ENCODE measurements at places on chromosomes 5 and 9.

DNA sequence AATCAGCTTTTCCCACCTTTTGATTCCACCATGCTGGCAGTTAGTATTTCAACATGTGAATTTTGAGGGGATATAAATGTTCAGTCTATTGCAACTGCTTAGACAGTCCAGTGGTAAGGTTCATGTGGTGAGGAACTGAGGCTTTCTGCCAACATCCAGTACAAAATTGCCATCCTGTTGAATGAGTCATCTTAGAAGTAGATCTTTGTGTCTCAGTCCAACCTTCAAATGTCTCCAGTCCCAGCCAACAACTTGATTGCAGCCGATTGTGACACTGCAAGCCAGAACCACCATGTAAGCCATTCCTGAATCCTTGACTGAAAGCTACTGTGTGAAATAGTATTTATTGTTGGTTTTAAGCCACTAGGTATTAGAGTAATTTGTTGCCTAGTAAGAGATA, 331.5 kb upstream of the GRIN3A start:
- no peak for DNase-seq

- no peak for DNase-seq
These were observed 39.5 kb downstream of the ADAMTS12 start for GRCh38 chr5:33852319-33852718.

- no peak for DNase-seq
These were observed 81.0 kb downstream of the NNT start for GRCh38 chr5:43683884-43684471.

DNA sequence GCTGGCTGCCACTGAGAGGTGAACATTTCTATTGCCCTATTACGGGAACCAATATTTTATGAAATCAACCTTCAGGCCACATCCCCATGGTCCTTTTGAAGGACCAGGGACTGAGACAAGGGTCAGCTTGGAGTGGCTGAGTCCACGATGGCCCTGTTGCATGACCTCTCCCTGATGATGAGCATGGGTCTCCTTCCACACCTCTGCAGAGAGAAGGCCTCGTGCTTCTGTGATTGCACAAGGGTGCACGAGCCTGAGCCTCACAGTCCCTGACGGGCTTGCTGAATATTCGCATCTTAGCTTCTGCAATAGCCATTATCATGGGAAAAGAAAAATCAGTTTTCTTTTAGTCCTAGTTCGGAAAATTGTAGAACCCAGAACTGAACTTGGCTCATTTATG, 255.0 kb upstream of the IRX2 start:
- DNase-seq: no peak

DNA sequence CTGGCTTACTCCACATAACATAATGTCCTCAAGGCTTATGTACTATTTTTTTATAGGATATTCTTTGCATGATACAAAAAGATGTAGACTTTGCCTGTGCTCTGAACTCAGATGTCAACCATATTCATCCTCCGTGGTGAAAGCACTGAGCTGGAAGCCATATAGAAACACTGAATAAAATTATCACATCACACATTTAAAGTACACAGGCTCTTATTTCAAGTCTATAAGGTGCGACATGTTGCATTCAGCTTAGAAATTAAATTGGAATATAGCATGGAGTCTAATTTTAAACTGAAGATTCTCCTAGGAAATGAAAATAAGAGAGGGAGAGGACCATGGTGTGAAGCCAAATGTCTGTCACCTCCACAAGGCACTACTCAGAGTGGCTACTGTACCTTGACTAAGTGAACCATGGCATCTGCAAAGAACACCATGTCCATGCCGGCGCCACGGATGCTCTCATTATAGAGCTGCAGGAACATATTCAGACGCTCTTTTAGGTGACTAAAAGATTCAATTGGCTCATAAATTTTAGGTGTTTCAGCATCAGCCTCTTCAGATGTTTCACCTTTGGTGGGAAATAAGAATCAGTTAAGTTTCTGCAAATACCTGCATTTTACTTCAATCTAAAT, 158.6 kb downstream of the DNAH5 start:
- DNase-seq: no peak

GRCh38 chr9:83934569-83935275, 13.5 kb upstream of the KIF27 start:
- no peak for DNase-seq

DNA sequence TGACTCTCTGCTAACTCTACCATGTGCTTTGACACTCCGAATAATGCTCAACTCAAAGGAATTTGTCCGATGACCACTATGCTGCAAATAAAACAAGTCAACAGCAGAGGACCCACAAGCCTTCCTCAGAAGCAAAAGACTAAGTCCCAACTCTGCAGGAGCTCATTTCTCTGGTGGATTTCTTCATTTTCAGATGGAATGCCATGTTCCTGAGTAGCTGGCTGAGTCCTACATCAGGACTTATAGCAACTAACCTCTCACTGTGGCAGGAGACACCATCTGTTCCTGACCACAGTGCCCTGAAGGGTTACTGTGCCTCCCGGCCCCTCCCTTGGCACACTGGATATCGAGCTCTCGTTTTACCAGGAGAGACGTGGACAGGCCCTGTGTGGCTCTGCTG, 20.8 kb downstream of the LHFPL2 start:
- DNase-seq: no peak

- DNase-seq: no peak
These were observed 439 bp downstream of the SSBP2 start for GRCh38 chr5:81750308-81751008.

DNA sequence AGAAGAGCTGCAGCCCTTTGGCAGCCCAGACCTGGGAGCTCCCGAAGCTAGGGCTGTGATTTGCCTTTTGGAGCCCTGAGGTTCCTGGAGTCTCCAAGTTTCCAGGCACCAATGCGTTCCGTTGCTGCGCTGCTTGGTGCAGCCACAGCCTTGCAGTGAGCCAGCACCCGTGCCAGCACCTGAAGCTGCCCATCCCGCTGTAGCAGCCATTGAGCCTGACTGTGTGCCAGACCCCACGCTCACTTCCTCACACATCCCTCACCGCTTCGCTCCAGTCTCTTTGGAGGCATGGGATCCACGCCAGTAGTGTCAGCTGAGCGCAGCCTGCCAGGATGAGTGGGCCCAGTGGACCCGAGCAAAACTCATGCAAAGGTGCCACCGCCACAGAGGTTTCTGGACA, 22.5 kb upstream of the C9orf72 start:
- no peak for DNase-seq

DNA sequence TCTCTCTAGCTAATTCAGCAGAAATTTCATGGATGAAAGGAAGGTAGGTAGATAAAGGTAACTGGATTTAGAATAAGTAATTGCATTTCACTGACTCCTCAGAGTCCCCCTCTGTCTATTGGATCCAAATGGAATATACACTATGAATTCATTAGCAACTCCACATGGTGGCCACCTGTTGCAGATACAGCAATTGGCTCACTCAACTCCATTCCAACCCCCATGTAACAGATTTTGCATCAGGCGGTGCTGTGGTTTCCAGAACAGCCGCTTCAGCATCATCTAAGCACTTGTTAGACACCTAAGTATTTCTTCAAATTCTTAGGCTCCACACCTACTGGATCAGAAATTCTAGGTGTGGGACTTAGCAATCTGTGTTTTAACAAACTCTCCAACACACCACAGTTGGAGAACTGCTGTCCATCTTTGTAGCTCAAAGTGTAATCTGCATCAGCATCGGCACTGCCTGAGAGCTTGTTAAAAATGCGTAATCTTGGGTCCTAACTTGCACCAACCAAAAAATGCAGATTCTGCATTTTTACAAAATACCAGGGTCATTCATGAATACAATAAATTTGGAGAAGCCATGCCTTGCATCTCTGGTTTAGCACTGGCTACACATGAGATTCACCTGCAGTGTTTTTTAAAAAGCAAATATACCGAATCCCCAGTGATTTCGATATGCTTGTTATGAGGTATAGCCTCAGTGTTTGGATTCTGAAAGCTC, 413.8 kb upstream of the CD180 start:
- DNase-seq: no peak

- no peak for DNase-seq
These were observed 89.5 kb downstream of the ADAMTS2 start for GRCh38 chr5:179255527-179256327.

GRCh38 chr5:129384736-129385135, 75.4 kb upstream of the ADAMTS19 start:
- no peak for DNase-seq

- no peak for DNase-seq
These were observed 9.2 kb upstream of the AGPAT2 start for GRCh38 chr9:136696502-136696901.

- DNase-seq: no peak
These were observed 955 bp upstream of the GALNT12 start for GRCh38 chr9:98806394-98807035.

DNA sequence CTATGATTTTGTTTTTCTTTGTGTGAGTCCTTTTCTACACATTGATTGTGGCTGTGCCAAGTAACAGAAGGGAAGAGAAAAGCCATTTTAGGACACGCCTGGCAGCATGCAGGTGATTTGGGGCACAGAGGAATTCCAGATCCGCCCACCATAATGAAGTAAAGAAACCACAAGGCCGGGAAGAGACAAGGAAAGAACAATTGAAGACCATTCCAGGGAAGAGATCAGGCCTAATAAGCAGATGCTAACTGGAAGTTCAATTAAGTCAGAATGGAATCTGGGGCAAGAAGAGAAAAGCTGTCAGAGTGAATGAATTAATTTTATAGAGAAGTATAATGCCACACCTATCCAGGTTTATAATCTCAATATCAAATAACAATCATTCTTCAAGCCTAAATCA, 110.2 kb upstream of the ISL1 start:
- no peak for DNase-seq

DNA sequence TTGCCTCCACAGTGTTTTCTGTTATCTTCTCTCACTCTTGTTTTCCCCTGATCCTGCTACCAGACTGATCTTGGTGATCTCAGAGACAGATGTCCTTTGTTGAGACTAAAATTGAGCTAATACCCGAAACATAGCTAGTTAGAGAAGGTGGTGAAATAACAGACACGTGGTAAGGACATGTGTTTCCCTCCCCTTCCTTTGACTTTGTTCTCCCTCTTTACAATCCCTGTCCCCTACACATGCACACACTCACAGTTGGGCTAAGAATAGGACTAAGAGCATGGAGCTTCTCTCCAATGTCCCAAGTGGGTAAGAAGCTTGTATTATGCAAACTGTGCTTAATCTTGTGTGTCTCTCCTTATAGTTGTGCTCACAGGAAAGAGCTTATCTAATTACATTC, 1603.0 kb upstream of the C9orf72 start:
- DNase-seq: no peak

GRCh38 chr5:105218018-105218417, 1655.4 kb upstream of the NUDT12 start:
- DNase-seq: no peak

GRCh38 chr5:82991059-82991458, 86.1 kb downstream of the TMEM167A start:
- DNase-seq: no peak

DNA sequence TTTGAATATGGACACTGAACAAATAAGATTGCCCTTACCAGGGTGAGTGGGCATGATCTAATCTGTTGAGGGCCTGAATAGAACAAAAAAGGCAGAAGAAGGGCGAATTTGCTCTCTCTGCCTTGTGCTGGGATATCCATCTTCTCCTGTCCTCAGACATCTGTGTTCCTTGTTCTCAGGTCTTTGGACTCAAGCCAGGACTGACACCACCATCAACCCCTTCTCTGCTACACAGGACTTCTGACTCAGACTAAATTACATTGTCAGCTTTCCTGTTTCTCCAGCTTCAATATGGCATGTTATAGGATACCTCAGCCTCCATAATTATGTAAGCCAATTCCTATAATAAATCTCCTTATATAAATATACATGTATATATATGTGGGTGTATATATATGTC, 40.8 kb upstream of the SLCO6A1 start:
- DNase-seq: no peak

DNA sequence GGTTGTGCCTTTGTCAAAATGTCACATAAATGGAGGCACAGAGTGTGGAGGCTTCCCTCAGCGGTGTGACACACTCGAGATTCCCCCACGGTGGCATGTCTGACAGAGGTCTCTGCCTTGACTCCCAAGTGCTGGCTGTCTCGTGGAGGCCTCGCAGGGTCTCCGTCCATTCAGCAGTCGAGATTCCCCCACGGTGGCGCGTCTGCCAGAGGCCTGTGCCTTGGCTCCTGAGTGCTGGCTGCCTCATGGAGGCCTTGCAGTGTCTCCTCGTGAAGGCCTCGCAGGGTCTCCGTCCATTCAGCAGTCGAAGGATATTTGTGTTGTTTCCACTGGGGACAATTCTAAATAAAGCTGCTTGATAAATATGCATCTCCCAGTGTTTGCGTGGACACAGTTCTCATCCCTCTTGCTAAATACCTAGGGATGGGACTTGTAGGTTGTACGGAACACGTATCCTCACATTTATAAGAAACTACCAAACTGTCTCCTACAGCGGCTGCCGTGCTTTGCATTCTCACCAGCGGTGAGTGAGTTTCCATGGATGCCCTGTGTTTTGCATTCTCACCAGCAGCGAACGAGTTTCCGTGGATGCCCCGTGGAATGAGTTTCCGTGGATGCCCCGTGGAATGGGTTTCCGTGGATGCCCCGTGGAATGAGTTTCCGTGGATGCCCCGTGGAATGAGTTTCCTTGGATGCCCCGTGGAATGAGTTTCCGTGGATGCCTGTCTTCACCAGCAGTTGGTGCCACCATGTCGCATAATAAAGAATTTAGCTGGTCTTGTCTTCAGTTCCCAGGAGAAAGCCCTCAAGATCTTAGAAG, 25.8 kb downstream of the PNPLA7 start:
- no peak for DNase-seq

DNA sequence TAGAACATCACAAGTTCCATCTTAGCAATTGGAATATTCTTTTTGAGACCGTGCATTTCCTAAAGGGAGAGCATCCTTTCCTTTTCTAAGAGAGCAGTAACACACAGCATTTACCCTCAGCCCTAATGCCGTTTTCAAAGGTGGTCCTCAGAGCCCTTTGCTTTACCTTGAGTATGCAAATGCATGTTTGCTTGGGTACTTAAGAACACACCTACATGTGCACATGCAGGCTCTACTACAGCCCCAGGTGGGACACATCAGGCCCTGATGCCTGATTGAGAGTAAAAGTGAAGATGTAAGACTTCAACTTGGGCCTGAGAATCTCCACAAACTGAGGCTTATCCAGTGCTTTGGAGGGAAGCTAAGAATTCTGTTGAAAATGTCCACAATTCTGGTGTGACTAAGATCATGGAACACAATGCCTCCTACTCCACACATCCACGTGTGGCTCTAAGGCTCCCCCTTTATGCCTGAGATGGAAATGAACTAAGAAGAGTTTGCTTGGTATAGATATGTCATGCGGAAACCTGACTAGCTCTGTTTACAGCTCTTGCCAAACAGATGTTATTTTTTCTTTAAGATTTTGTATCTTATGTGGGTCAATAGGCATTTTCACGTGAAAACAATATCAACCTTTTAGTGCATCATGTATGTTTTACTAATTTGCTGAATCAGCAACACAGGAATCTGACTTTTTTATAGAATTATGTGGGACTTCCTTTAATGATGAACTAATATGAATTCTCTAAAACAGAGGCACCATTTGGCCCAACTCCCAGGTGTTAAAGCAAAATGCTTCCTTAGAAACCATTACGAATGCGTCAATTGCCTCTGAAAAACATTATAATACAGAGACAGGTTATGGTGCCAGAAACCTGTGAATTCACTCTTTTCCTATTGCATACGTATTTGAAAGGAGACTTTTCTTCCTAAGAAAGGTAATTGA, 48.9 kb upstream of the SLC2A8 start:
- peak; percentile 23 for DNase-seq
